NCI-H510A treated with DMSO at 0.1 percent for 48 hours (cell line): ENCODE measurements at places on chromosomes 2 and 18.

- DNase-seq = no peak
Measured at GRCh38 chr2:159859583-159859982, 61.6 kb upstream of the CD302 start.

DNA sequence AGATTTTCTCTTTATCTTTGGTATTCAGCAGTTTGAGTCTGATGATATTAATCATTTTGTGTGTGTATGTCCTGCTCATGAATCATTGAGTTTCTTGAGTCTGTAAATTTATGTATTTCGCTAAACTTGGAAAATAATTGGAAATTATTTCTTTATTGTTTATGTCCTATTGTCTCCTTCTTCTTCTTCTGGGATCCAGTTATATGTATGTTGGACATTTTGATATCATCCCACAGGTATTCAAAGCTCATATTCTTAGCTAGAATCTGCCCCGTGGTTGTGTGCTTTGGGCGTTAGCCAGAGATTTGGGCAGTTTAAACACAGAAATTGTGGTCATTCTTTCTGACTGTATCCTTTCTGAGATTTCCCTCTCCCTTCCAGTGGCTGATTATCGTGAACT is 243.0 kb upstream of the SPRED2 start:
- no peak for DNase-seq

- DNase-seq = no peak
Measured at GRCh38 chr2:28926847-28927246, 32.4 kb downstream of the WDR43 start.

DNA sequence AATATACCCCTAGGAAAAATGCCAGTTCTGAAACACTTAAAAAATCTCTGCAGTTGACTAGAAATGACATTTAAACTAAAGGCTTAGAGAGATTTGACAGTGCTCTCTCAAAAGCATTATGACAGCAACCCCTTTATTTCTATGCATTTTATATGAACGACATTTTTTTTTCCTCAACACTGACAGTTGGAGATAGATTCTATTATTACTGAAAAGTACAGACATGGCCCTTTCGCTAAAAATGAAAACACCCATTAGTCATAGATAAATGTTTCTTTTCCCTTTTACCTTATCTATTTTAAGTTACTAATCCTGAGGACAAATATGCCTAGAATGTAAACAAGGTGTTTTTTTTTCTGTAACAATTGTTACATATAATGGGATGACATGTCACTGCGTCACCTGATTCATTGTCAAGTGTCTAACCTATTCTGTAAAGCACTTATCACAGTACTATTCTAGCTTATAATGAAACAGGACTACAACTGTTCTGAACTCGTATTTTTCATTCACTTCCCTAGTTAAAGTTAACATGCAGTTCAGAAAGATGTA is 1169.6 kb upstream of the CRIM1 start:
- DNase-seq = no peak

DNA sequence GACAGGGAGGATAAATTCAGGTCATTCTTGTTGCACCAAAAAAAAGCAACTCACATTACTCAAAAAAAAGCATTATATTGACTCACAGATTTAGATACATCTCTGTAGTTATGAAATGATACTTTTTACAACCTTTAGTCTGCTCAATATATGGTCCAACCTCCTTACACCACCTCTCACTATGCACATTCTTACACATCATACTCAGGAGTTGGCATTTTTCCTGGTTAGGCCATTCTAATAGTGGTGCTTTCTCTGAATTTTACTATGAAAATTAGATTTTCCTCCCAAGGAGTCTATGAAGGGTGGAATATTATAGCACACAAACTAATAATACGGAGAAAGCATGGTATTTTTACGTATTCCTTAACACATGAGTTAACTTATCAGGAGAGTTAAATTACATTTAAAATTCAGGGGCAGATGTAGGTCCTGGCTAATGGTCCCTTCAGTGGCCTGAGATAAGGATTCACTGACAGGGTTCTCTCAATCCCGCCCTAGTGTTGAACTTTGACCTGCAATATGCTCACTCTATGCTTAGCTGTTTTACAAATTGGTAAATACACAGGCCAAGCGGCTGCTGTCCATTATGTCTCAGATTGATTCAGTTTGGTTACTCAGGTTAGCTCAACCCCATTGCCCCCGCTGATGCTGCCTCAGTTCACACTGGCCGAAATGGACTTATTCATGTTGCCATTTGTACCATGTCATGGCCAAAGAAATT is 153.6 kb downstream of the NCKAP5 start:
- no peak for DNase-seq

DNA sequence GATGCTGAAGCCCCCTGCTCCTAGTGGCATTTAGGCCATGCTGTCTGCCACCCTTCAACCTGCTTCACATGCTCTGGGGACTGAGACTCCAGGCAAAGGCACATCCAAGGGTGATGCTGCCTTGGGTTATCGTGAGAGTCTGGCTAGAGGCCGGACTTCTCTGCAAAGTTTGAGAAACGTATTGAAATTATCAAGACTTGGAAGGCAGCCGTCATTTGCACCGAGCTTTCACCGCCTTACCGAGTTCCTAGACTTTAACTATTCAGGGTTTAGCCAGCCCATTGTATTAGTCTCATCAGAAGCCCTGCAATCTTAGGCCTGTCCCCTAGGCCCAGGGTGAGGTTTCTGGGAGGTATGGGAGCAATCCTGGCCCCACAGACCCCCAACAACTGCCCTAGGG is 34.0 kb downstream of the RDH14 start:
- no peak for DNase-seq

DNA sequence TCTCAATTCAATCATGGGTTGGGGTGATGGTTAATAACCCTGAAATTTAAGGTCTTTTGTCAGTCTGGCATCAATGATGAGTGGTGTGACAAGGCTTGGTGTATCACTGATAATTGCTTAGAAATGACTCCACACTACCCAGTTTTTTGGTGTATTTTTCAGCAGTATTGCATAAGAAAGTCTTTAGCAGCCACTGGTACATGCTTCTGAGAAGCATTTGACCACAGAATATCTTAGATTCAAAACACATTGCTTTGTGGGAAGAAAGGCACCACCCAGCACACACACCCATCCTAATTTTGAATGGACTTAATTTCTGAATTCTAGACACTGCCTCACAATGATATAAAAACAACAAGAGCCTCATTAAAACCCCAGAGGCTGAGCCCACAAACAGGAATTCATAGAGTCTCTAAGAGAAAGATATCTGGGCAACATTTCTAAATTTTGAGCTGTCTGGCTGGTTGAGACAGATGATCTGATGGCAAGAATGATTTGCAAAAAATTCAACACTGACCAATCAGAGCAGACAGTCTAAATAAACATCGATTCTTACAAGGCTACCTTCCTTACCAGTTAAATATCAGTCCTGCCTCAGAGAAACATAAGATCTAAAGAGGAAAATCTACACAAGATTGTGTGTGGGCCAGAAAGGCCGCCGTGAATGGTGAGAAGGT is 114.7 kb upstream of the CYP1B1 start:
- DNase-seq = no peak

- no peak for DNase-seq
Measured at GRCh38 chr2:220434385-220434784, 807.0 kb downstream of the SLC4A3 start.

DNA sequence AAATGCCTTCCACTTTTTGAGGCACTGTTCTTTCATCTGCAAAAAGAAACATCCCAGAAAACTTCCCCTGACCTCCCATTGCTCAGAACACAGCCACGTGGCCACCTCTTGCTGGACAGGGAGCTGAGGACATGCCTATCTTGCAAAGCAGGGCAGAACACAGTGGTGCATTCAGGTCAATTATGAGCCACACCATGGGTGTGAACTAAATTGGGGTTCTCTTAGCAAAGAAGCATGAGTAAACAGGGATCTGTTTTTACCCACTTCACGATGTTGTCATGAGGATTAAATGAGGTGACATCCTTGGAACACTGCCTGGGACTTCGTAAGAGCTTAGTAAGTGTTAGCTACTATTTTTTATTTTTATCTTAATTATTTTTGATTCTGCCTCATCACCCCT is 25.1 kb downstream of the BMP10 start:
- no peak for DNase-seq

DNA sequence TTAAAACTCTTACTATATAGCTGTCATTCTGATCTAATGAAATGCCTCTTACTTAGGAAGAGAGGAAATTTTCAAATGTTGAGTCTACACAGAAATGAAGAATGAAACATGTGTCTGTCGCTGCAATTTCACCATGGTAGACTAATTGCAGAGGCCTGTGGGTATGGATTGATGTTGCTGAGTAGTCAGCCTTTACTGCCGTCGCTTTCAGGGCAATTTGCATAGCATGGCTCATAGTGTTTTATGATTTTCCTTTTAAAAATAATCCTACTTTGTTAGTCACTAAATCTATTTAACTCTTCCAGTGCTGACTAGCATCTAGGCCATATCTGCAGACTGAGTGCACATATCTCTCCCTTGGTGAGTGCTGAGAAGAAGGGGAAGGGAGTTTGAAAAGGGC is 819.2 kb downstream of the SATB2 start:
- no peak for DNase-seq

GRCh38 chr2:28613633-28614501 is 118.0 kb downstream of the PLB1 start:
- no peak for DNase-seq

- DNase-seq = peak; percentile 95
Measured at GRCh38 chr2:182715121-182715891, 751 bp upstream of the DNAJC10 start.

DNA sequence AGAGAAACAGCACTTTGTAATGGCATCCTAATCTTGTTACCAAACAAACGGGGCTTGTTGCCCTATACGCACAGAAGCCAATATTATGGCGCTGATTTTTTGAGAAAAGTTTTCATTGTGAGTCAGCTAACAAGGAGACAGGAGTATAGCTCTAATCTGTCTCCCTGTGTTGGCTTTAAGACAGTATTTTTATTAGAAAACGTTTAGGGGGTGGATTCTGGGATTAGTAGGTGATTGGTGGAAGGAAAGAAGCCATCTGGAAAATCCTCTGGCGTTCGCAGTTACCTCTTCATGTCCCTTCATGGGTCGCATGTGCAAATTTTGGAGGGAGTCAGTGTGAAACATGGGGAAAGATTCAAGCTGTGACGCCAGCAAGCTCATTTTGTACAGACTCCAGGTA is 698 bp upstream of the TMEM237 start:
- DNase-seq = no peak

DNA sequence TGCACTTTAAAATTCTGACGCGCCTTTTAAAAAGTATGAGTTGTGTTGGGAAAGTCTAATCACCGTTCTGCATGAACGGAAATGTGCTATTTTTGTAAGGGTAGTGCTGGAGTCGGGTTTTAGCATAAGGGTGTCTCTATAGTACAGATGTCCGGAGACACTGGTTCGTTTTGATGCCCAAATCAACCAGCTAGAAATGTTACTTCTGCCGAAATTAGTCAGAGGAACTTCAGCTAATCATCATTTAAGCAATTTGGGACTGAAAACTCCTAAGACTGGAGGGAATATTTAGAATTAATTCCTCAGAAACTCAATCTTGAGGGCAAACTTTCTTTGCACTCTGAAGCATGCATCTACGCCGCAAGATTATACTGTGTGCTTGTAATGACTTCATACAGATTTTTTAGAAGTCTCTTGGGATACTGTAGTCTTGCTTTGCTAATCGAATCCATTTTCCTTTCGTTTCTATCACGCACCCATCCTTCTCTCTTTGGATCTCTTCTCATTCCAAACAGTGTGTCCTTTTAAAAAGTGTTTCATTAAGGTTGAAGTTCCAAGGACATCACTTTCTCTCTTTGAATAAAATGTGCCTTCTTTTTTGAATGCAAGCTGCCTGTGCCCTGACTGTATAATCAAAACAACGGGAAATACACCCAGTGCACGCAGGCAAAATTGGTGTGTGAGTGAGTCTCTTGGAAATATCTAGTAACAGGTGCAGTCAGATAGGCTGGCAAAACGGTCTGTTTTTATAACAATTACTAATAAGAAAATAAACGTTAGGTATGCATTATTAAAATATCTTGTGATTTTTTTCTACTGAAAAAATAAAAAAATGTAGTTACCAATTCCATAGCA is 270.9 kb upstream of the TCF4 start:
- DNase-seq = no peak

GRCh38 chr2:240137596-240138253 is 1.6 kb upstream of the COPS9 start:
- DNase-seq = no peak
